ENCODE measurements at places on chromosomes 7 and 10.

DNA sequence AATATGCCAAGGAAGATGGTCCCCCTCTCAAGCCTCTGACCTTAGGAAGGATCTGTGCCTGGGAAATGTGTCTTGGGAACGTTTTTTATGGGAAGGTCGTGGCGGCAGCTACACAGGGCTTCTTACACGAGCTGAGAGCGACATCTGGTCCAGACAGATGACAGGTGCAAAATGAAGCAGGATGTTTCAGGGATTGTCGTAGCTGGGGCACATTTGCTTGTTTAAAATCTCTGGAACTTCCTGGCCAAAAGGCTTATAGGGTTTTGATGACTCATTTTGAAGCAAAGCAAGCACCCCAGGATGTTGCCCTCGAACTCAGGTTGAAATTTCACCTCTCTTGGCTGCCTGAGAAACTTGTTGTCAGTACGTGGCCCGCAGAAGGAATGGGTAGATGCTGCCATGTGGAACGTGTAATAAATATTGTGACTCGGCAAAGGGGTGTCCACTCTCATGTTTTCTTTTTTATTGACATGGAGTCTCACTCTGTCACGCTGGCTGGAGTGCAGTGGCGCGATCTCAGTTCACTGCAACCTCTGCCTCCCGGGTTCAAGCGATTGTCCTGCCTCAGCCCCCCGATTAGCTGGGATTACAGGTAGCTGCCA, 117.5 kb downstream of the CAMK1D start:
- DNase-seq: no peak

- no peak for DNase-seq
These were observed 15.6 kb upstream of the ADO start for GRCh38 chr10:62788861-62789467.

- no peak for DNase-seq
These were observed 1.8 kb upstream of the WAPL start for GRCh38 chr10:86523348-86523747.

DNA sequence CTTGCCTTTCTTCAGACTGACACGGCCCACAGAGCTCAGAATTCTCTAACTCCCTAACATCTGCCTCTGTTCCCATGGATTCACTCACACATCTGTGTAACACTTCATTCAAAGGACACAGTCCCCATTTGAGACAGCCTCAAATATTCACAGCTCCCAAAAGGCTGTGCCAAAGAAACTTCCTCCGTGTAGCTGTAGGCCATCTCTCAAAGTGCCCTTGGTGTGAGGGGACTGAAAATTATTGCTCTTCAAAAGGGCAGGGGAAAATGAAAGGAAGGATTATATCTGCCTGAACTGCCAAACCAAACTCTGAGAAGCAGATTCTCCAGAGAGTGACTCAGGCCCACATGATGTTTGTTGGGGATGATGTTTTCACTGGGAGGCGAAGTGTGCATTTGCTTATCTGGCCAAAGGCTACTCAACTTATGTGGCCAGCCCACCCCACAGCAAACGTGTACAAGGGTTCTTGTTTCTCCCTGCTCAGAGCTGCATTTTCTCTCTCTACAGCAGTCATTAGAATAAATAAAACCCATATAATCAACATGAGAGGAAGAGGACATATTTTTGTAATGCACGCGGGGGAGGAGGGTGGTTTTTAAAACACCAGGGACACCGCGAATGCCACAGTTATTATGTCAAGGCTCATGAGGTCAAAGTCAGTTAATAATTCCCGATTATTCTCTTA, 302.4 kb upstream of the NFE2L3 start:
- DNase-seq: peak; percentile 93

DNA sequence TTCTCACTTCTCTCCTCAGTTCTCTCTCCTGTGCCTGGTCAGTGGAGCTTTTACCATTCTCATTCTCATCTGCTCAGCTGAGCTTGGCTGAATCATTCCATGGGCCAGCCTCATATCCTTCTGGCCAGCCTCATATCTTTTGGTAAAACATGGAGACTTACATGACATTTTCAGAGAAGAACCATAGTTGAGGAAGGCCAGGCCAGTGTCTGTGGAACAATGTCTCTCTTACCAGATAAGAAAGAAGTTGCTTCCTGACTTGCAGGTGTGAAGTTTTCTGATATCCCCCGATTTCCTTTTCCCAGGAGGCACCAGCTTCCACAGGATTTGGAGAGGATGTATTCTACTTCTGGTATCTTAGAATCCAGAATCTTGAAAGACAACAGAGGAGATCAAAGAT, 24.7 kb downstream of the ST7 start:
- no peak for DNase-seq

GRCh38 chr7:155893176-155893575, 80.9 kb upstream of the SHH start:
- no peak for DNase-seq

GRCh38 chr10:95334805-95335144, 44.0 kb upstream of the PDLIM1 start:
- DNase-seq: peak; percentile 26

DNA sequence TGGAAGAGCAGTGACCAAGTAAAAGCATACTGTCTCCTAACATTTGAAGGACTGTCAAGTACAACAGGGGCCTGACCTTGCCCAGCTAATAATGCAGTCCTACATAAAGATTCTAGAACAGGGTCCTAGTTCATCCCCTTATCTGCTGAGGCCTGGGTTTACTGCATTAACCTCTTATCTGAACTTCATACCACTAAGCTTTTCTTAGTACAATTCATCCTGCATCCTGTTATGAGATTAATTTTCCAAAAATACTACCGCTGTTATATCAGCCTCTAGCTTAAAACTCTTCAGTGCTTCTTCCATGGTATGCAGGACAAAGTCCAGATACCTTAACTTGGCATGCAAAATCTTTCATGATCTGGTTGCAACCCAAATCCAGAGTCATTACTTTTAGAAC, 72.5 kb downstream of the CHRM2 start:
- no peak for DNase-seq

GRCh38 chr10:86262688-86263181, 103.9 kb downstream of the GRID1 start:
- peak; percentile 40 for DNase-seq

Data from islet precursor cell (in vitro differentiated cells).